ENCODE measurements at places on chromosomes 11 and 22. TPM values are rescaled to one million over a fixed set of nuclear protein-coding genes. Genes with fewer than 3 reads are reported as not detected.
A peak's percentile ranks its signal among the peaks of the same experiment; 100 is the strongest.

DNA sequence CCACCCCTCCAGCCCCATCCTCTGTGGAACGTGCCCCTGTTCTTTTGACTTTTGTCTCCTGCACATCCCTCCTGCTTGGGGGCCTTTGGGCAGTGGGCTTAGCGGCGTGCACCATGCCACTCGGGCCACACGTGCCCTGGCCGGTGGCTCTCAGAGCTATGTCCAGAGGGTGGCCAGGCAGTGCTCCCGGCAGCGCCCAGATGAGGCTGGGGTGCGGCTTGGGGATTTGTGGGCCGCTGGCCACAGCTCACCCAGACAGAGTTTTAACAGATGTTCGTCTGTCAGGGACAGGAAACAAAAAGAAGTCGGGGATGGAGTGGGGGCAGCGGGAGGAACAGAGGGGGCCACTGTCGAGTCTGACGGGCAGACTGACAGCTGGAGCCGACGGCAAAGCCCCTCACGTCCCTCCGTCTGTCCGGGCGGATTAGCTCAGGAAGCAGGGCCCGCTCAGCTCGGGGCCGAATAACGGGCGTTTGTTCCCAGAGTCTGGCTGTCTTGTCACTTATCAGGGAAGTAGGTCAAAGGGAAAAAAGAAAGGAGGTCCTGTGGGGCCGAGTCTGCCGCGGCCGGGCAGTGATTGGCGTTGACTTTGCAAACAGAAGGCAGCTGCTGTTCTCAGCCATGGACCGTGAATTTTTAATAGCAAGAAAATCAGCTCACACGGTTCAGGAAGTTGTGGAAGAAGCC lies 61.6 kb downstream of the LRP5 start:
- DNase-seq = peak; percentile 81

DNA sequence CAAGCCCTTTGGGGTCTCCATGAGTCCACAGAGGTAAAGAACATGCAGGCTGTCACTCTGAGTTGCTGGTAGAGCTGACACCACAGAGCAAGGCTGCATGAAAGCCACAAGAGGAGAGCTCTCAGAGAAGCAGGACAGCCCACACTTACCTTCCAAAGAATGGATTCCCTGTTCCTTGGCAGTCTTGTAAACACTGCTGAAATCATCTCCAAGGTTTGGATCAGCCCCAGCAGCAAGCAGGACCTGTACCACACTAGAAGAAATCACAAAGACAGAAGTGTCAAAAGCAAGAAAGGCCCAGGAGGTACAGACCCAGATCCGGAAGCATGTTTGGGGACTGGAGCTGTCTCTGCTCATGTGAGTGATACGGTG lies 54.2 kb downstream of the CLPB start:
- no peak for DNase-seq

CREB3L1 gene
- polyA plus RNA-seq = not detected

CCDC86 gene
- 34.4 TPM for polyA plus RNA-seq

GRCh38 chr11:12091956-12092558 lies 18.3 kb upstream of the MICAL2 start:
- DNase-seq = peak; percentile 44

GRCh38 chr11:18463439-18463838 lies 7.8 kb downstream of the LDHAL6A start:
- DNase-seq = no peak

DNA sequence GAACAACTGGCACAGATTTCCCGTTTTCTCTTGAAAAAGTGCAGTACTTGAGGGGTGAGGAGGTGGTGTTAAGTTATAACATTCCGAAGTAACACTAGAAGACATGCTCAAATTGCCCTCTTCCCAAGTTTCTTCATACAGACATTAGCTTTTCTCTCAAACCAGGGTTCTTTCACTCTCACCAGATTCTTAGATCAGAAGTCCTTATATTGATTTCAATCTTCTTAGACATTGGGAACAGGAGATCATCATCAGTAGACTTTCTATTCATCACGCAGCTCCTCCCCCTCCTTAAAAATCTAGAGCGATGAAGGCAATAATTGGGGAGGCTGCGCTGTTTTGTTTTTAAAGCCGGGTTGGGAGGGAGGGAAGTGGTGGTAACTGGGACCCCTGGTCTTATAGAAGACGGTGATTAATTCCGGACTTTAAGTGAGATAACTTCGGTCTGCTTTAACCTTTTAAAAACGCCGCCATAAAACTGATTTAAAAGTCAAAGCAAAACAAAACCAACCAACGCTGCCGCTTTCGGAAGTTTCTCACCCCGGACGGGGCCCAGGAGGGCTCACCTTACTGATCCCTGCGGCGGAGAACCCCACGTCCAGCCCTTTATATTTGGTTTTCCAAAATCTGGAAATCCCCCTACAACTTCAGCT lies 665 bp downstream of the USP28 start:
- no peak for DNase-seq

GRCh38 chr11:8019314-8020243 lies 32.4 kb downstream of the EIF3F start:
- DNase-seq = no peak

- DNase-seq = no peak
Observed at GRCh38 chr11:37704791-37705190, 1106.8 kb upstream of the RAG2 start.

Measured in HepG2 (cell line).